ENCODE measurements at places on chromosomes 6 and 20.

DNA sequence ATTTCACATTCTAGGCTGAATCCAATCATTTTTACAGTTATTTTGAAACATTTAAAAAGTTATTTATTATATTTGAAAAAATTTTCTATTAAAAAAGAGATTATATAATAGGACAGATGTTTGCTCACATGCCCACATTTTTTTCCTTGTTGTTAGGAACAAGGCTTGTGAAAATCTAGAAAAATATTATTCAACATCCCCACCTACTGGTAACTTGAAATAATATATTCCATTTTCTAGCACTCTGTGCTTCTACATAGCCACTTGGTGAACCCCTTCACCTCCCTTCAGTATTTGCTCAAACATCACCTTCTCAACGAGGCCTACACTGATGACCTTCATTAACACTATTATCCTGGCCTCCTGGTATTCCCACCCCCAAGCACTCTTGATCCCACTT is 18.3 kb upstream of the GPRC6A start:
- DNase-seq = no peak

- no peak for DNase-seq
These were observed 368.6 kb downstream of the BTBD9 start for GRCh38 chr6:38271081-38271480.

DNA sequence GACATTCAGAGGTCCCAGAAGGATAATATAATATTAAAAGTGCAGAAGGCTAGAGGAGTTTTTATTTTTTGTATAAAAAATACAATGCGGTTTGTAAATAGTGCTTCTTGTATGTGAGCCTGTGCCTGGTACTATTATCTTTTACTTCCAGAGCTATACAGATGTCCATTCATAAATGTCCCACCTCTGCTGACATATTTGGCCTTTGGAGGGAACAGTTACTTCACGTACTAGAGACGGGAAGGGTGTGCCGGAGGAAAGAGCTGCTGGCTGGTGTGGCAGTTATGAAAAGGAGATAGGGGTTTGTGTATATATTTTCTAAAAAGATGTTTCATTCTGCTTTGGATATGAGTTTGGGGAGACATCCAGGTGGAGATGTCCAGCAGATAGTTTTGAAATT is 8.8 kb downstream of the CD109 start:
- no peak for DNase-seq

- DNase-seq = no peak
These were observed 34.8 kb downstream of the CEP57L1 start for GRCh38 chr6:109130065-109130464.

DNA sequence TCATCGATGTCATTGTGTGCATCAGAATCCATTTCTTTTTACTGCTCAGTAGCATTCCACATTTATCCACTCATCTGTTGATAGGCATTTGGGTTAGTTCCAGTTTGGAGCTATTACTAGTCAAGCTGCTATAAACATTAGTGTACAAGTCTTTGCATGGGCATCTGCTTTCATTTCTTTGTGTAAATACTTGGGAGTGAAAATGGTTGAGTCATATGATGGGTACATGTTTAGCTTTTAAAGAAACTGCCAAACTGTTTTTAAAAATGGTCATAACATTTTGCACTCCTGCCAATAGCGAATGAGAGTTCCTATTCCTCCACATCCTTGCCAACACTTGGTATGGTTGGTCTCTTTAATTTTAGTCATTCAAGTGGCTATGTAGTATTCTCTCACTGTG is 21.2 kb upstream of the SLC22A2 start:
- no peak for DNase-seq

DNA sequence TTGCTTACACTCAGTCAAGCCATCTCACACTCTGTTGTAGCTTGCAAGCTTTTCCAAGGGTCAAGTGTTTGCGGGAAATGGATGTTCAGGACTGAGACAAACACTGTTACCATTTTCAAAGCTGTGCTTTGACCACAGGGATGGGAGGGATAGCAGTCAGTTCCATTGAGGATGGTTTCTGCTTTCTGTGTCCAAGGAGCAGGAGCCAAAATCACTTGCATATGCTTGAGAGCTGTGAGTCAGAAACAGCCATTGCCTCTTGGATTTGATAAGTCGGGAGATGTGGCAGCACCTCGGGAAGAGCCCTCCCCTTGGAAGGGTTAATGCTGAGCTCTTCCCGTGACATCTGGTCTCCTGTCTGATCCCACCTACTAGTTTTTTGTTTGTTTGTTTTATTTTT is 85.2 kb downstream of the TCP11 start:
- DNase-seq = no peak

- no peak for DNase-seq
These were observed 78.2 kb downstream of the ELOVL4 start for GRCh38 chr6:79869184-79869583.

DNA sequence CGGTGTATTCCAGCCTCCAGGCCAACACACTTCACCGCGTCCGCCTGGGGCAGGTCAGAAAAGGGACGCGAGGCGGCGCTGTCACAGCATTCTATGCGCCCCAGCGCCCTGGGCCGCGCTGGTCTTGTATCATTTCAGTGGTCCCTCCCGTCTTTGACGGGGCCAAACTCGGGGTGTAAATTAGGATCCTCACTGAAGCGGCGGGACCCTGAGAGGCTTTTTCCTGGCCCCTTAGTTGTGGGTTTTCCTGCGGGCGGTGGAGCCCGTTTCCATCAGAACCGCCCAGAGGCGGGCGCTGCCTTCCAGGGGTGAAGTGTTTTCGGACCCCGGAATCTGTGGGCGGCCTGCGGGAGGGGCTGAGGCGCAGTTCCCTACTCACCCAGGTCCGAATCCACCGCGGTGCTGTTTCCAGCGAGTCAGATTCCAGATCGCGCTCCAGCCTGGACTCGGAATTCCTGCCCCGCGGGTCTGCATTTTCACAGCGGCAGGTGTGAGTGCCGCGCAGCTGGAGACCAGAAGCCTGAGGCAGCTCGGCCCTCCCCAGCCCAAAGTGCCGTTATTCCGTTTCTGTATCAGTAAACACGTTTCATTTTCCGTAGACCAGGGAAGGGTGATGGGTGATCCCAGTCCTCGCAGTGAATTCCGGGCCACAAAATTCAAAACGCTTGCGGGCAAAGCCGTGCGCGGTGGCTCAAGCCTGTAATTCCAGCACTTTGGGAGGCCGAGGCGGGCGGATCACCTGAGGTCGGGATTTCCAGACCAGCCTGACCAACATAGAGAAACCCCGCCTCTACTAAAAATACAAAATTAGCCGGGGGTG is 3.9 kb upstream of the MICB start:
- DNase-seq = peak; percentile 76

DNA sequence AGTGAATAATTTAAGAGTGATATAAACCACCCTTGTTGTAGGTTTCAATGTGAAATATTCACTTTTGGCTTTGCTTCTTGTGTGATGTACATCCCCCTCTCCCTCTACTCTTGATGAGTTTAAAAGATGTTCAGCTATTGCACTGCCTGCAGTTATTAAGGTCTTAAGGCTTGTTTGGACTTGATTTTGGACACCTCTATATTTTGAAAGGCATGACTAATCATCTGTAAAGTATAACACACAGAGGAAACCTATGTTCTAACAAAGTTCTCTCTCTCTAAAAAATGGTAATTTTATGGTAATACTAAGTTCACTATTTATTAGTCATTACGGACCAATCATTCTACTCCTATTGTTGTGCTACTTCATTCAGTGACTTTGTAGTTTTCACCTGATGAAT is 1719.9 kb downstream of the GRIK2 start:
- no peak for DNase-seq

DNA sequence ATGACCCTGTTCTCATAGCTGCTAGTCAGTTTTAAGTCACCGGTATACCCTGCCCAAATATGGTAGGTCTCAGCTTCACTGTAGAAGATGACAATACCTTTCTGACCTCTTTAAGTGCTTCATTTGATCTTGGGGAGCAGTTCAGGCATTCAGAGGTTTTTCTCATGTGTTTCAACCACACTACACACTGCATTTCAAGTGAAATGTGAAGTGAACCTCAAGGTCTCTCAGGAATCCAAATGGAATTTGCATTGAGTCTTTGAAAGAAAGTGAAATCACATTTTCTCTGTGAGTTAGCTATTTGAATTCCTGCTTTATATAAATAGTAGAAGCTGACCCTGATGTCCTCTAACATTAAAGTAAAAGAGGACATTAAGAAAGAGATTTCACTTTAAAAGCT is 461.6 kb downstream of the ADGRB3 start:
- no peak for DNase-seq

DNA sequence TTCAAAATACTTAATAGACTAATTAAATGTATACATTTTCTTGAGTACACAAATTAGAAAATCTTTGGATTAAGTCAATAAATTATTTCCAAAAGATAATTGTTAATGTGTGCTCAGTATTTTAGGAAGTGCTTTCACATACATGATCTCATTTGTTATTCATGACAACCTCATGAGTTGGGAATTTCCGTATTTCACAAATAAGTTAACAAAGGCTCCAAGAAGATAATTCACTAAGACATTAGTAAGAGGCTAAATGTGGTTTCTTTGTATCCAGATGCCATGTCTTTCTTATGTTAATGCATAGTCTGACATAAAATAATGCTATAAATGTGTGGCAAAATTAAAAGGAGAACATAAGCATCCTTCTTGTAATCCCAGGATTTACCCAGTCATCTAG is 79.5 kb upstream of the TCF21 start:
- DNase-seq = no peak

DNA sequence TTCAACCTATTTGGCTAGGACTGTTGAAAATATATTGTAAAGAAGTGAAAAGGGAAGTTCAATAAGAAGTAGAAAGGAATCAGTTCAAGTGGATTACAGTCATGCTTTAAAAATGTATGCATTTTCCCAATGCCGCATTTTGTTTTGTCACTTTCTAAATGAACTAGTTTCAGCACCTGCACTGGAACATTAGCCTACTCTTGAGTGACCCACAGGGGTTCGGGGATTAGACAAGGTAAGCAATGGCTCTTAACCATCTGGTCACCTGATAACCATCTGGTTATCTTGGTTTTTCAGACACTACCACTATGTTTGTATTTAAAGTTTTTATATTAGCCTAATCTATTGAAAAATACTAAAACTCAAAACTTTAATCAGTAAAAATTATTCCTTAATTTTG is 97.6 kb downstream of the CD164 start:
- no peak for DNase-seq

GRCh38 chr20:8764344-8764962 is 304.4 kb upstream of the PLCB4 start:
- DNase-seq = no peak

DNA sequence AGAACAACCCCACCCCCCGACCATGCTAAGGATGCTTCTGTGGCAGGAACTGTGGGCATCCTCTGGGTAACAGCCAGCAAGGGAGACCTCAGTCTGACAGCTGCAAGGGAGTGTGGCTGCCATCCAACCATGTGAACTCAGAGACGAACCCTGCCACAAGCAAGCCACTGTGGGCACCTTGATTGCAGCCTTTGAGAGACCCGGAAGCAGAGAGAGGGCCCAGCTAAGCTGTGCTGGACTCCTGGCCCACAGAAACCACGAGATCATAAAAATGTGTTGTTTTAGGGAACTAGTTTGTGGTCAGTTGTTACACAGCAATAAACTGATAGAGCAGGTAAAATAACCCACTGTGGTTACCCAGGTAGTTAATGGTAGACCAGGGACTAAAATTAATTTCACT is 414.6 kb downstream of the CDH26 start:
- no peak for DNase-seq

GRCh38 chr20:23835716-23836115 is 9.2 kb upstream of the CST2 start:
- no peak for DNase-seq

- DNase-seq = peak; percentile 42
These were observed 453 bp downstream of the KCNQ5 start for GRCh38 chr6:72622094-72622940.

GRCh38 chr20:4151991-4152695 is 136.8 kb upstream of the RNF24 start:
- no peak for DNase-seq

DNA sequence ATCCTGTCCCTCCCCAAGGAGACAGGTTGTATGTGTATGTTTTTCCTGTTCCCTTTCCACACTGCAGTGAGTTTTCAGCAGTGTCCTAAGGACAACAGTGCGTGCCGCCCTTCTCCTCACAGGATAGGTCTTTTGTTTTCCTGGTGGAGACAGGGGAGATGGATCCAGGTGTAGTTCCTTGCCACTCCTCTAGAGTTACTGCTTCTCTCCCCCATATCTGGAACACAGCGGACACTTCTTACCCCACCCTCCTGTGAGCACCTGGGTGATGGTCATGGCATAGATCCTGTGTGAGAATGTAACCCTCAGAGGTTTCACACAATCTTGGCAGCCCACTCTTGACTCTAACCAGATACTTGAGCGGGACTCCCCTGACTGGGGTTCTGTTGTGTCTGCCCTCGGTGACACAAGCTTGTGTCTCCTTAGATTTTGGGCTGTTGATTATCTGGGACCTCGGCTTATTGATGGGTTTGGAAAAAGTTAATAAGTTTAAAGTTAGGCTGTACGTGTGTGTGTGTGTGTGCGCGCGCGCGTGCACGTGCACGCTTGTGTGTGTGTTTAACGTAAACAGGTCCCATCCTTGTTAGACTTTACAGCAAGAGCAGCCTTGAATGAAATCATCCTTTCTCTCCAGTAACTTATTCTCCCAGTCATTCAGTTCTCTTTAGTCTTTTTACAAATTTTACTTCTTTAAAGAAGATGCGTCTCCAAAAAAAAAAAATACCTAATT is 131.3 kb upstream of the EDN1 start:
- DNase-seq = no peak

DNA sequence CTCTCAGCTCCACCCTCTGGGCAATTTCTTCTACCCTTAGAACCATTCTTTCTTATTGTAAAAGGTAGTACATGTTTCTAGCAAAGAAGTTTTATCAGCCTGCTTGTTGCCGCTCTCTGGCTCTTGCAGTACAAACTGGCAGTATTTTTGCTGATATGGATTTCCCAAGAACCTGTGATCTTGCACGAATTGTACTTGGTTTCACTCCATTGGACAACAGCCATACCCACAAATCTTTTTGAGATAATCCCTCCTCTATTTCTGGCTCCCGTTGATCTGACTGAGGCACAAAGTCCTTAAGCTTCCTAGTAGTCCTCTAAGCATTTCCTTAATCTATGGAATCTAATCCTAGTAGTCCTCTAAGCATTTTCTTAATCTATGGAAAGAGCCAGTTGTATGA is 487.0 kb upstream of the PTCHD4 start:
- no peak for DNase-seq

GRCh38 chr6:9783567-9783966 is 631.3 kb downstream of the TFAP2A start:
- no peak for DNase-seq

DNA sequence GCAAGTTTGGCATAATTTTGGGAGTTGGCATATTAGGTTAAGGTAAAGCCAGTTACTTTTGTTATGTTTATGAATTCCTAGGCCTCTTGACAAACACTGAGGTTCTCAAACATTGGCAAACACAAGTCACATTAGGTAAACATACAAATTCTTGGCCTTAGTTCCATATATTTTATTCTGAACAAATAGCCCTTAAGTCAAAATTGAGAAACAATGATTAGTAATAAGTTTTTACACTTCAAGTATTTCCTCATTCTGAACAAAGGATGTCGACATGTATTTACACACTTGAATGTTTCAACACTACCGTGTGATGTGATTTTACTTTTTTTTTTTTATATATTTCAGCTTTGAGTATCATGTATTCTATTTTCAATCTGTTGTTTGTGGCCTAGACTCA is 3.8 kb upstream of the ECHDC1 start:
- no peak for DNase-seq

Data from CD4-positive, alpha-beta T cell treated with Interleukin-2 at 100 ng/mL for 4 hours (primary cell).